ENCODE measurements at places on chromosomes 1 and 21. TPM values are rescaled to one million over a fixed set of nuclear protein-coding genes. Genes with fewer than 3 reads are reported as not detected.

GRCh38 chr1:29879217-29879616 is 642.9 kb downstream of the PTPRU start:
- no peak for DNase-seq

- no peak for DNase-seq
Measured at GRCh38 chr1:75967719-75968118, 35.5 kb upstream of the ASB17 start.

- no peak for DNase-seq
Measured at GRCh38 chr1:230992100-230992774, 13.3 kb downstream of the ARV1 start.

- no peak for DNase-seq
Measured at GRCh38 chr1:169236880-169237279, 130.4 kb downstream of the ATP1B1 start.

- no peak for DNase-seq
Measured at GRCh38 chr1:78607944-78608343, 12.3 kb upstream of the IFI44L start.

DNA sequence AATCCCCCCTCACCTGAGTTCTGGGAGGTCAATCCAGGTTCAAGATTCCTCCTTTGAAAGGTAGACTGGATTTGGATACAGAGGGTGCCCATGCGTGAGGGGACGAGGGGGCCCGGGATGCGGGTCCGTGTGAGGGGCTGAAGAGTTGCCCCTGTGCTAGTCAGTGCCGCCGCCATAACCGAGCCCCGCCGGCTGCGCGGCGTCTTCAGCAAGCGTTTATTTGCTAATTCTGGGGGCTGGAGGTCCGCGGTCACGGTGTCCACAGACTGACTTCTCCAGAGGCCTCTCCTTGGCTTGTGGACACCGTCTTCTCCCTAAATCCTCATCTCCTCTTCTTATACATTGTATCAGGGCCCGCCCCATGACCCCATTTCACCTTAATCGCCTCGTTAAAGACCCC is 20.9 kb upstream of the SAMD11 start:
- no peak for DNase-seq

- DNase-seq, result no peak
Measured at GRCh38 chr21:21148009-21148408, 149.8 kb downstream of the NCAM2 start.

DNA sequence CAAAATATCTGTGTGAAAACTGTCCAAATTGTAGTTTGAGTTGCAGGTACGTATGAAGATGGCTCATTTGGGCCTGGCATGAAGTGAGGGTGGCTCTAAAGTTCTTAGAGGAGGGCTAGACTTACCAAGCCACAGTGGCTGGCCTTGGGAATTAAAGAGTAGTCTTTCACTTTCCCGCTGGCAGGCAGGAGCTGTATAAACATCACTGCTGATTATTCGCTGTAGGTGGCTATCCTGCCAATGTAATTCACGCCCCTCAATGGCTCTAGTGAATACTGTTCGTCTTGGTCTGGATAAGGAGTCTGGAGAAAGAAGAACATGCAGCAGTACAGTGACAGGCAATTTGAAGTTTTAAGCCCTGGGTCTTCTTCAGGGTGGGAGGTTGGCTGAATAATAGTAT is 31.0 kb downstream of the UROD start:
- DNase-seq, result no peak

DNA sequence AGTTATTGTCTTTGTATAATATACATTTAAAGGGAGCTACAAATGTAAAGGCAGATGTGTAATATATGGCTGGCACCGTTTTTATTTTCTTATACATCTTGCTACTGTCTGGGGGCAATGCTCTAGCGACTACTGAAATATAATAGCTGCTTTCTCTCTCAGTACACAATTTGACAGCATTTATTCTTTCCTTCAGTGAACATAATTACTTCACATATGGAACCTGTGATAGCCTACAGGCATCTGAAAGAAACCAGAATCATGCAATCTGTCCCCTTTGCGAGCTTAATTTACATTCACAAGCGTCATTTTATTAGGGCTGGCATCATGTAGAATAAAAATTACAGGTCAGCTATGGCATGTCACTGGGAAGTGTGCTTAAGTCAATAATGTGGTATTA is 557.5 kb upstream of the PTBP2 start:
- no peak for DNase-seq

- DNase-seq, result no peak
Measured at GRCh38 chr1:168190403-168190802, 11.6 kb downstream of the TIPRL start.

- no peak for DNase-seq
Measured at GRCh38 chr1:8241417-8242014, 76.4 kb upstream of the SLC45A1 start.

DNA sequence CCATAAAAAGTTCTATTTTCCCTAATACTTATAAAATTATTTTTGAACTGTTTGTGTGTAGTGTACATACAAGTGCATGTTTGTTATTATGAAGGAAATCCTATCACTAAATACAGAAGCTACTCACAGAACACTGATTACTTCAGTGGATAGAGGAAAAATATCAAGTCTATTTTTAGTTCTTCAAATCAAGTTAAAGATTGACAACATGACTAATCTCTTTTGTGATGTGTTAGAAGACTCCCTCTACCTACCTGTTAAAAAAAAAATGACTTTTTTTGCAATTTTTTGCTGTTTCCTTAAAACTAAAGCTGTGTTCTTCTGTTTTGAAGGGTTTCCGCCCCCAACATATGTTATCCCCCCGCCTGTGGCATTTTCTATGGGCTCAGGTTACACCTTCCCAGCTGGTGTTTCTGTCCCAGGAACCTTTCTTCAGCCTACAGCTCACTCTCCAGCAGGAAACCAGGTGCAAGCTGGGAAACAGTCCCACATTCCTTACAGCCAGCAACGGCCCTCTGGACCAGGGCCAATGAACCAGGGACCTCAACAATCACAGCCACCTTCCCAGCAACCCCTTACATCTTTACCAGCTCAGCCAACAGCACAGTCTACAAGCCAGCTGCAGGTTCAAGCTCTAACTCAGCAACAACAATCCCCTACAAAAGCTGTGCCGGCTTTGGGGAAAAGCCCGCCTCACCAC is 45.5 kb downstream of the NCF2 start:
- no peak for DNase-seq

- no peak for DNase-seq
Measured at GRCh38 chr21:39980241-39980820, 113.1 kb downstream of the PCP4 start.

- no peak for DNase-seq
Measured at GRCh38 chr21:35924714-35925301, 135.5 kb downstream of the SETD4 start.

DNA sequence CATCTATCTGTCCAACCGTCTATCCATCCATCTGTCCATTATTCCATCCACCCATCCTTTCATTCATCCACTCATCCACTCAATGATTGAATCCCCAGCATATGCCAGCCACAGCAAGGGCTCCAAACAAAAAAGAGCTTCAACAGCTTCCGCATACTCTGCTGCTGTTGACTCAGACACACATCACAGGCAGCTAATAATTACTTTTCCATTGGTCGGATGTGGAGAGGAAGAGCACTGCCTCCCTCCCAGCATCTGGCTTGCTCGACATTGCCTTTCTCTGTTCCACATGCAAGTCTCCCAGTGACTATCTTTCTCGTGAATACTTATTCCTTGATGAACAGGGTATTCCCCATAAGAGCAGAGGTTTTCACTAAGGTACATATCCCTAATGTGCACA is 176.5 kb downstream of the HIVEP3 start:
- DNase-seq, result no peak

GRCh38 chr1:11179125-11179524 is 10.0 kb upstream of the ANGPTL7 start:
- no peak for DNase-seq

DNA sequence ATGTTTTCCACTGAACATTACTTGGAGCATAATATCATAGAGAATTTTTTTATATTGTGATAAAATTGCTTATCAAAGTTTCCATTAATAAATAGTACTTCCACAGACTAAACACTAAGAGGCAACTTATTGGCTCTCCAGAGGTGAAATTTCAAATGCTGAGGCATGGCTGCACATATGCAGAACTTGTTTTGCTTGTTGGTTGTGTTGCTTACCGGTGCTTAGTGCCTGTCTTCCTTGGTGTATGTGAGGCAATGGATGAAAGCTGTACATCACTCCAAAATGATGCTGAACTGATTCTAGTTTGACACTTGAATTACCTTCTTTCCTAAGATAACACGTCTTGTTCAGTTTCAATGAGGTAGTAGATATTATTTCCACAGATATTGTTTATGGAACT is 29.8 kb upstream of the GPR52 start:
- DNase-seq, result no peak

GRCh38 chr1:234727018-234727940 is 117.3 kb upstream of the IRF2BP2 start:
- DNase-seq, result no peak

DNA sequence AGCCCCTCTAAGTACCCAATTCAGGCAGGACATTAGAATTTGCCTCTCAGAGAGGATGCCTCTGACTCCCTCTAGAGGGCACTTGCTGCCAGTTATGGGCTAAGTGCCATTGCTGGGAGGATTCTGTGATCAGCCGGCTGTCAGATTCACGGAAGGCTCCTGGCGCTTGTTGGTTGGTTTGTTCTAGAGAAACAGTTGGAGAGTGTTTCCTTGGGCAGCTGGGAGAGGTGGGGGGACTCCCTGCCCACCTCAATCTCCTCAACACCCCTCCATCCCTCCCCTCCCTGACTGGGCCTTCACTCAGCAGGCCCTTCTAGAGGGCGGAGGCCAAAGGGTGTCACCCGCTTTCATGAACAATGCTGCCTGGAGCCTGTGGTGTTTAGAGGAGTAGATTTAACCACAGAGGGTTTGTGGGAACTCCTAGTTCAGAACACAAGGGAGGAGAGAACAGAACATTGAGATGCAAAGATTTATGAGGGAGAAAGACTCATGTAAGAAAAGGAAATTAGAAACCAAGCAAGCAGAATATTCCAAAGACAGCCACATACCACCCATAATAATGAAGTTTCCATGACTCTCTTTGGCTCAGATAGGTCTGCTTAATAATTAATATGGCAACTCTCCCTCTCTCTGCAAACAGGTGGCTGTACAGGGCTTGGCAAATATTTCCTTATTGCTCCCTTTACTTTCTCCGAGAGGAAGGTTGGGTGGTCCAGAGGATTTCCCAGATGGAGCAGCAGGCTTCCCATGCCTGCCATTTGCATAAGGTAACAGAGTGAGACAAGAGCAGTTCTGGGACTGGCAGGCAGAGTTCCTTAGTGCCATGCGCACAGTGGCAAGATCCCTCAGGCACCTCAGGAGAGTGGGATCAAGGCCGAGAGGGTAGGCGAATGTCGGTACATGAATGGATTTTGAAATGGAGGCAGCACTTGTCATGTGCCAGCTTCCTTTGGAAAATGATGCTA is 30.0 kb upstream of the ACP6 start:
- DNase-seq, result peak; percentile 20

DNA sequence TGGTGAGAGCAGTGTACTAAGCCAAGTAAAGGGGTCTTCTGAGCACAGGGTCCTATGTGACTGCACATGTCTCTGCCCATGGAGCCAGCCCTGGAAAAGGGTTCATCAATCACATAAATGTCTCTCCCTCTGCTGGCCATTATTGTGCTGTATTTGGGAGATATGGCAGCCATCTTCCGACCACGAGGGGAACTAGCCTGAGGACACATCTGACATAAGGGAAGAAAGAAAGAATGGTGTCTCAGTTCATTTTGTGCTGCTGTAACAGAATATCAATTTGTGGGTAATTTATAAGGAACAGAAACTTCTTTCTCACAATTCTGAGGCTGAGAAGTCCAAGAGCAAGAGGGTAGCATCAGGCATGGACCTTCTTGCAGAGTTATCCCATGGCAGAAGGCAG is 55.1 kb upstream of the GJA5 start:
- DNase-seq, result no peak

GRCh38 chr1:114458237-114458777 is 52.7 kb downstream of the TRIM33 start:
- DNase-seq, result no peak

GRCh38 chr1:212346601-212347000 is 61.4 kb downstream of the PPP2R5A start:
- DNase-seq, result no peak

GRCh38 chr1:198730952-198731351 is 92.1 kb downstream of the PTPRC start:
- DNase-seq, result no peak

DNA sequence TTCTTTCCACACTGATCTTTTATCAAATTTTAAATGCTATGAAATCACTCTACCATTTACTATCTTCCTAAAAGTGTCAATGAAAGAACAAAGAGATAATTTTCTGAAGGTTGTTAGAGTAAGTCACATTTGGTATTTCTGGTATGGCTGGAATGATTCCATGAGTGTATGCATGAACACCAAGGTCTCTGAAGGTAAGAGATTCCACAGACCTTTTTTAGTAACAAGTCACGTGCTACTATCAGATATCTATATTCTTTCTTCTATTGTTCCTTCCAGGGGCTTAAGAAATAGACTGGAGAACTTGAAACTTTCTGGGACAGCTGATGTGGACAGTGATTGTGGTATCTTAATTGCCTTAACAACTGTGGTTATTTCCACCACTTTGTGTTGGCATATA is 265.0 kb downstream of the SDCCAG8 start:
- no peak for DNase-seq

GRCh38 chr1:92859400-92860039 is 27.7 kb downstream of the RPL5 start:
- DNase-seq, result no peak

GRCh38 chr21:31410499-31411131 is 66.6 kb upstream of the TIAM1 start:
- no peak for DNase-seq

GRCh38 chr1:62800825-62801306 is 16.9 kb downstream of the ATG4C start:
- peak; percentile 84 for DNase-seq

DNA sequence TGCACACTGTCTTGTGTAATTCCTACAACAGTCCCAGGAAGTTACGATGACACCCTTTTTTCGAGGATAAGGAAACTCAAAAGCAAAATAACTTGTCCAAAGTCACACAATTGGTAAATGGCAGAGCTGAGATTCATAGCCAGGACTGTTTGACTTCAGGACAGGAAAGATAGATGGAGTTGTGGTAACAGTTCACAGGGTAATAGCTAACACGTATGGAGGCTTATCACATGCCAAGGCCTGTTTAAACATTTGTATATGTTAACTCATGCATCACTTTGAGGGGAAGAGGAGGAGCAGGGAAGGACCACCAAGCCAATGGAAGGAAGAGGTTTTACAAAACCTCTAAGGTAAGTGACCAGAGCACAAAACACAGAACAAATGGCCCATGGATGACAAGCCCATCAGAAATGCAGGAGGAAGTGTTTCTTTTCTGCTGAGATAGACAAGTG is 2.8 kb downstream of the DHCR24 start:
- DNase-seq, result no peak

- DNase-seq, result no peak
Measured at GRCh38 chr1:59045636-59046035, 251.3 kb upstream of the FGGY start.

ILDR2 gene
- not detected for polyA plus RNA-seq

CR1 gene
- 24.7 TPM for polyA plus RNA-seq

TPTE gene
- not detected for polyA plus RNA-seq

DMRTA2 gene
- polyA plus RNA-seq, result not detected

TMOD4 gene
- polyA plus RNA-seq, result not detected

BRINP2 gene
- polyA plus RNA-seq, result not detected

OR14K1 gene
- polyA plus RNA-seq, result not detected

HSD11B1 gene
- not detected for polyA plus RNA-seq

ERMAP gene
- 2.6 TPM for polyA plus RNA-seq

KRTAP10-9 gene
- polyA plus RNA-seq, result not detected

SCNM1 gene
- polyA plus RNA-seq, result 71.7 TPM

DCDC2B gene
- polyA plus RNA-seq, result not detected

CHIA gene
- polyA plus RNA-seq, result not detected

RSPH1 gene
- not detected for polyA plus RNA-seq

Measured in naive B cell (primary cell).